ENCODE measurements at places on chromosomes 2 and 18.

- no peak for DNase-seq
Observed at GRCh38 chr18:6929370-6930102, 188.1 kb downstream of the LAMA1 start.

DNA sequence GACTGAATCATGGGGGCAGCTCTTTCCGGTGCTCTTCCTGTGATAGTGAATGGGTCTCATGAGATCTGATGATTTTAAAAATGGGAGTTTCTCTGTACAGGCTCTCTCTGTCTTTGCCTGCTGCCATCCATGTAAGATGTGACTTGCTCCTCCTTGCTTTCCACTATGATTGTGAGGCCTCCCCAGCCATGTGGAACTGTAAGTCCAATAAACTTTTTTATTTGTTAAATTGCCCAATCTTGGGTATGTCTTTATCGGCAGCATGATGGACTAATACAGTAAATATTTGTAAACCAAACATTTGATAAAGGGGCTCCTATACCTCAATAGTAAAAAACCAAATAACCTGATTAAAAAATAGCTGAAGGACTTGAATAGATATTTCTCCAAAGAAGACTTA lies 77.3 kb downstream of the INSIG2 start:
- DNase-seq = no peak

DNA sequence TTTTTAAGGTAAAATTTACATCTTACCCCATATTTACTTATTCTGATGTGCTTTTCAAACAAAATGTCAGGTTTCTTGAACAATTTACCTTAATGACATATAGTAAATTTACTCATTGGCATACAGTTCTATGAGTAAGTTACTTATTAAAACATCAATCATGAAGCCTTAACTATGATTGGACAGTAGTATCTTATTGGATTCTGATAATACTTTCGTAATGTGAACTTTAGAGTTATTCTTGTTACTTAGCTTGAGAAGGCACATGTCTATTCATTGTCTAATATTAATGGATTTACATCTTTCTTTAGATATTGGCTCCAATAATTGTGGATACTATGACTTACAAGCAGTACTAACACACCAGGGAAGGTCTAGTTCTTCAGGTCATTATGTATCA lies 51.7 kb downstream of the USP14 start:
- DNase-seq = no peak

DNA sequence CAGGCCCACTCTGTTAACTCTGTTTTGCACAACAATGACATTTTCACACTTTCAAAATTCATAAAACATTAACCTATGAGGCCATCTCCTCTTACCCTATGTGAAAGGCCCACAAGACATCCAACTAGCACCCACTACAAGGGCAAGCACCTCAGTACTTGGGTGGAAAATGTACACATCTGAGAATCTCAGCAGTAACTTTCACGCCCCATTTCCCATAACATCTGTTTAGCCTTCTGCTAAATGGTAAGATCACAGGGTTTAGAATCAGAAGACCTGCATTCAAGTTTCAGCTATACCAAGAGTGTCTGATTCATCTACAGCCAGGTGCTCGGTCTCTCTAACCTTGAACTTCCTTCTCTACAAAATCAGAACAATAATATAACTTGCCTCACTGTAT lies 89.2 kb downstream of the SP100 start:
- no peak for DNase-seq

- no peak for DNase-seq
Observed at GRCh38 chr2:12592296-12592695, 124.4 kb upstream of the TRIB2 start.

GRCh38 chr18:48818329-48819254 lies 132.2 kb downstream of the SMAD7 start:
- no peak for DNase-seq

GRCh38 chr2:165572151-165572550 lies 102.7 kb downstream of the CSRNP3 start:
- DNase-seq = no peak

DNA sequence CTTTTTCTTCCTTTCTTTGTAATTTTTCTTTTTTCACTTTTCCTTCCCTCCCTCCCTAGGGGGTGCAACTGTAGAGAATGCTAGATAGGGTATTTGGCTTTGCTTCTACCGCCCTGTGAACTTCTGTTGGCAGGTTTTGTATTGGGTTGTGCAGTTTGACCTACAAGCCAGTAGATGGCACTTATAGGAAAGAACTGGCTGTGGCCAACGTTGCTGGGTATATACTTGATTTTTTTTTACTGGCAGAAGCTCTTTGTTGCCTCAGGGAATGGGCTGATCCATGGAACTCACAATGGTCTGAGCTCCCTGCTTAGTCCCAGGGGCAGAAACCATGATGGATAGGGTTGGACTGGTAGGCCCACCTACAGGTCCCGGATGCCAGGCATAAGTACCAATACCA lies 1019.5 kb upstream of the LRRTM1 start:
- DNase-seq = no peak

DNA sequence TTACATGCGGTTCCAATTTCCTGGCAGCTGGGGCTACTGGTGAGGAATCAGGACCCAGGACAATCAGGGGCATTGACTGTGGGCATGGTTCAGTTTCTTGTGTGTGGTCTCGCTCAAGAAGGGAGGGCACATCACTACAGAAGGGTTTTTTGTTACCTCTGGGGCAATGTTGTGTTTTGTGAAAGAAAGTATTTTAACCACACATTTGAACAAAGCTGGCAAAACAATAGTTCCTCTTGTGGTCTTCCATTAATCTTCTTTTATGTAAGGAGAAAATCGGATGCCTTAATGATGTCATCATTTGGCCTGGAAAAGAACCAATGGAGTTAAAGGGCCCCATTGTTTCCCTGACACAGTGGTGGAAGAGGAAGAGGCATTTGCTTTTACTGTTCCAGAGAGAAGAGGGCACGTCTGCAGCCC lies 197.4 kb downstream of the SH3BP4 start:
- DNase-seq = no peak

DNA sequence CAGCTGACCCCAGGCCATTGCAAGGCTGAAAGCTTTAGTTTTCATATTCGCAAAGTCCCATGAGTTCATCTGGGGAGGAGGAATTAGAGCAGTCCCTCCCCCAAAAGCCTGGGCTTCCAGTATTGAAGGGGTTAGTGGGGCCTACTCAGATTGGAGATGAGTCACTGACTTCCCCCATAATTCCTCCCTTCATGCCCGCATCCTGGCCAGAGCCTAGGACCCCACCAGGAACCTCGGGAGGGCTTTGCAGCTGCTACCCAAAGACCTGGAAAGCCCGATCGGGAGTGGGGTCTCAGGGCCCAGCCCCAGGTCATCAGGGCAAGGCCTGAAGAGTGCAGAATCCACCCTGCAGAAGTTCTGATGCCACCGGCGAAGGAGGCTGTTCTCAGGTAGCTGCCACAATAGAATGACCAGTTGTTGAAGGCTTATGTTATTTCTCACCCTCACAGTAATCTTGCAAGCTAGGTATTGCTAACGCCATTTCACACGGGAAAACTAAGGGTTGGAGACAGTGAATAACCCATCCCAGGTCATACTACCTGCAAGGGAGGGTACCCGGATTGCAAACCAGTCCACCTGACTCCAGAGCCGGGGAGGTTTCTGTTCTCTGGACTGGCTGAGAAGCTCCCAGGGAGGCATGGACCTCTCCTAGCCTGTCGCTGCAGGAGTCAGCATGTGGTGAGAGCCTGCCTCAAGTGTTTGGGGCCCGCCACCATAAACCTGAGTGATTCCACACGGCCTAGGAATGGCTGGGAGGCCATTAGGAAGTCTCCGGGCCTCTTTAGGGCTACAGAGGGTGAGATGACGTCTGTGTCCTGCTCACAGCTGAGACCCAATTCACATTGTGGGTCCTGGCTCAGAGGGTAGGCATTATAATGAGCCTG lies 5.8 kb upstream of the ARID5A start:
- no peak for DNase-seq

All from stimulated activated CD4-positive, alpha-beta T cell treated with anti-CD3 and anti-CD28 coated beads, Interleukin-2, amount 100 ng/mL, for 4 hours (primary cell).